Renal cortex interstitium (tissue), 15 donors: ENCODE measurements at places on chromosomes 7 and 10. TPM values are rescaled to one million over a fixed set of nuclear protein-coding genes. Genes with fewer than 3 reads are reported as not detected.

Gene IGFBP1
- polyA plus RNA-seq, result 0.79 TPM

Gene TMEM270
- not detected for polyA plus RNA-seq

Gene UFSP1
- polyA plus RNA-seq, result 3.8 TPM

DNA sequence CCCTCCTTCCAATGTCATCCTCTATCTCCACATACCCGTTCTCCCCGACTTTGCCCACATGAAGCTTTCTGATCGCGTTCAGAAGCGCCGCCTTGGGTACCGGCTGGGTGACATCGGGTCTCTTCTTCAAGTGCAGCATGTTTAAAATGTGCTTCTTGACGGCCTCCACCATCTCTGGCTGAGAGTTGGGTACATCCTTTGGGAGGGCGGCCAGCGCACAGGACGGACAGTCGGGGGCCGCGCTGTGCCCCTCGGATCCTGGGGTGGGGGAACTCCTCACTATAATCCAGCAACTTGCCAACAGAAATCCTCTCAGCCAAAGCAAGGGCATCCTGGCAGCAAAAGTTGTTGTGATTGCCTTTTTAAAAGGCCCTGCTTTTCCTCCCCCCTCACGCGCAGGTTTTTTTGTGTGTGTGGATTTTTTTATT lies 2.8 kb downstream of the INHBA start:
- DNase-seq, result no peak

Gene PARG
- 37.1 TPM for polyA plus RNA-seq

Gene CCM2
- 23.8 TPM for polyA plus RNA-seq

Gene SUGCT
- polyA plus RNA-seq, result 16.3 TPM

Gene OR2A7
- polyA plus RNA-seq, result 11.6 TPM

GRCh38 chr10:95517536-95518454 lies 43.4 kb downstream of the SORBS1 start:
- no peak for DNase-seq

- no peak for DNase-seq
Observed at GRCh38 chr10:87585565-87586514, 73.8 kb upstream of the PAPSS2 start.

DNA sequence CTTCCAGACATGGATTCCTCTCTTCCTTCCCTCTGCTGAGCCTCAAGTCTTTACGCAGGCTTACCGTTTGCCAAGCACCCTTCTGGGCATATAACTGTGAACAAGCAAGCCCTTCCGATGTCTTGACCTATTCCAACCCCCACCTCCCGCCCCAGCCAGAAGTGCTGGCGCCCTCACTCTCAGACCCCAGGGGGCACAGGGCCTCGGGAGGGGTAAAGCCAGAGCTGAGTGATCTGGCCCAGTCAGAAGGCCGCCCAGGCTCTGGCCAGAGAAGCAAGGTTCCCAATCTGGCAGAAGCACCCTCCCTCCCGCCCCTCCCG lies 1.2 kb downstream of the PRRT4 start:
- DNase-seq, result no peak

Gene ALOX5
- 3.0 TPM for polyA plus RNA-seq

DNA sequence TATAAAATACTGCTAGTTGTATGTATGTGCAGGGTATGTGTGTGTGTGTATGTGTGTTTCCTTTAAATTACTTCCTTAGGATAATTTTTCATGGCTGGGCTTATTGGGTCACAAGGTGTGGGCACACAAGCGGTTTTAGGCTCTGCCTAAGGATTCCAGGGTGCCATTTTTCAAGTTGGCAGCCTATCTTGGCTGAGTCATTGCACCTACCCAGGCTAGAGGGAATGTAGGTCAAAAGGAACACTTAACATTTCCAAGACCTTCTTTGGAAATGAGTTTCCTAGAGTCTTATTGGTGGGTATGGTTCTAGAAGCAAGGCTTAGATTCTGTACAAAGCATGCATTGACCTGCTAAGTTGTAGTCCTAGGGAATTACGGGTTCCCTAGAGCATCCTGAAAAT lies 642.1 kb downstream of the LRMDA start:
- DNase-seq, result no peak

GRCh38 chr10:5618042-5618441 lies 48.4 kb downstream of the ASB13 start:
- no peak for DNase-seq

- no peak for DNase-seq
Observed at GRCh38 chr7:130384371-130384801, 4.1 kb downstream of the CPA1 start.

DNA sequence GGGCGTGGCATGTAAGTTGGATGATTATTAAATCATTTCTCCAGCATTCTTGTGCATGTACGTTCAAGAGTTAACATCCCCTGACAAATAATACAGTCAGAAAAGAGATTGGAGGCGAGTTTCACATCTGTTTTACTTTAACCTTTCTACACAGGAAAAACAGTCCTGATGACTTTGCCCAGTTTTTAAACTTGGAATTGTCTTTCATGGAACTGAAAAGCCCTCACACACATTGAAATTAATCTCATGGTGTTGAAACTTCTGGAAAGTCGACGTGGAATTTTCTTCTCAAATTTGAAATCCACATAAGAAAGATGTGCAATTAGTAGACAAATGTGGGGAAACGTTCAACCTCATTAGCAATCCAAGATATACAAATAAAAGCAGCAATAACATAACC lies 31.2 kb upstream of the ZNF438 start:
- DNase-seq, result no peak

Gene GPR26
- 0.01 TPM for polyA plus RNA-seq

Gene CRHR2
- polyA plus RNA-seq, result 0.20 TPM

DNA sequence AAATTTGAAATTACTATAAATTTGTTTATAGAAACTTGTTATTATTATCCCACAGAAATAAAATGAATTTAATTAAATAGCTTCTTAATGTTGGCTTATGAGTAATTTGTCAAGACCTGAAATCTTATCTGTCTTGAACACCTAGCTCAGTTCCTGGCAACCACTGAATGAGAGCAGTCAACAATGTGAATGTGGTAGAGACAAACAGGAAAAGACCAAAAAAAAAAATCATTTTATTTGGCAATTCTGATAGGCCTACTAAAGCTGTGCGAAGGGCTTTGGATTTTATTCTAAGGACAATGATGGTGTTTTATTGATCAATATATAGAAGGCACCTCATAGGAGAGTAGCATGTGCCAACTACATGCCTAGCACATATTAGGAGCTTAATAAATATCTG lies 127.8 kb upstream of the RSU1 start:
- no peak for DNase-seq

GRCh38 chr10:89390476-89391225 lies 1.8 kb upstream of the IFIT1 start:
- DNase-seq, result no peak

GRCh38 chr10:119296703-119297102 lies 89.3 kb downstream of the GRK5 start:
- DNase-seq, result no peak

DNA sequence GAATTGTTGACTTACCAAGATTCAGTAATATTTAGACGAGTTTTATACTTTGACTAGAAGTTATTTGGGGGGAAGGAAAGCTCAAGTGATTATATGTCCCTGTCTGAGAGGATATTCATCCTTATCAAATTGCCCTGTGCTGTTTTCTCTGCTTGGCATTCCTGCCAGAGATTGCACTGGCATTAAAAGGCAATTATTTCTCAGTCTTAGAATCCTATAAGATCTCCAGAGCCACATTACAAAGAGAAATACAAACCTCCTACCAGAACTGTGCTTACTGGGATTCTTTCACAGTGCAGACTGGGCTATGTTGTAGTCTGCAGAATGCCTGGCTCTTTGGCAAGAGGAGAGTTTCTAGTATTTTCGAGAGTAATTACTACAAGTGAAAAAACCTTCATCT lies 342.4 kb downstream of the HGF start:
- DNase-seq, result no peak

- no peak for DNase-seq
Observed at GRCh38 chr10:24207781-24208611, 942 bp upstream of the KIAA1217 start.

GRCh38 chr10:85458324-85458723 lies 908.3 kb downstream of the GRID1 start:
- no peak for DNase-seq

DNA sequence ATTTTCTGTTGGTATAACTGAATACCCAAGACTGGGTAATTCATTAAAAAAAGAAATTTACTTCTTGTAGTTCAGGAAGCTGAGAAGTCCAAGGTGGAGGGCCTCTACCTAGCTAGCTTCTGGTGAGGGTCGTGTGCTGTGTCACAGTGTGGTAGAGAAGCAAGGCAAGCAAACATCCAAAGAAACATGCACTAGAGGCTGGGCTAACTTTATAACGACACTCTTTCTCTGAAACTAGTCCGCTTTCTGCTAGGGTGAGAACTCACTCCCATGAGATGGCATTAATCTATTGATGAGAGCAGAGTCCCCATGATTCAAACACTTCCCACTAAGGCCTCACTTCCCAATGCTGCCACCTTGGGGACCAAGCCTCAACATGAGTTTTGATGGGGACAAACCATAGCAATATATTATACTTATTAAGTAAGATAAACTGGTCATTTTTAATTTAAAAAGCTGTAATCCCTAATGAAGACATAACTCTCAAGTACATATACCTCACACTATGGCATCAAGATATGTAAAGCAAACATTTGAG lies 50.8 kb downstream of the PHYHIPL start:
- no peak for DNase-seq

DNA sequence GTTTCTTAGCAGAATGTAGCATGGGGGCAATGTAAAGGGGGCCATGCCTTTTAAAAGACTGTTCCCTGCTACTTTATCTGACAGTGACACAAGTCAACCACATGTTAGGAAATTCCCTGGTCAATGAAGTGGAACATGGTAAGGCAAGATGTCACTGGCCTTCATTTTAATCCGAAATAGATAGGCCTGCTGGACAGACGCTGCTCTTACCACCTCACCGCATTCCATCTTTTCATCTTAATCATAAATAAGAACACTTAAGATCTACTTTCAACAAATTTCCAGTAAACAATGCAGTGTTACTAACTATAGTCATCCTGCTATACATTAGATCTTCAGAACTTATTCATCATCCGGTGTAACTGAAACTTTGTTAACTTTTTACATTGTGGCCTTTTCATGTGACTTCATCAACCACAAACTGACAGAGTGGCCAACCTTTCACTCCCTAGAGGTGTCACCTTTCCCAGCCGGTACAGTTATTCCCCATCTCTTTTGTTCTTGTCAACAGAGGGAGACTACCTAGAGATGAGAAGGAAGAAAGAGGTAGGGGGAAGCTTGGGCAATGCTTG lies 15.6 kb downstream of the ASB4 start:
- DNase-seq, result peak; percentile 64

DNA sequence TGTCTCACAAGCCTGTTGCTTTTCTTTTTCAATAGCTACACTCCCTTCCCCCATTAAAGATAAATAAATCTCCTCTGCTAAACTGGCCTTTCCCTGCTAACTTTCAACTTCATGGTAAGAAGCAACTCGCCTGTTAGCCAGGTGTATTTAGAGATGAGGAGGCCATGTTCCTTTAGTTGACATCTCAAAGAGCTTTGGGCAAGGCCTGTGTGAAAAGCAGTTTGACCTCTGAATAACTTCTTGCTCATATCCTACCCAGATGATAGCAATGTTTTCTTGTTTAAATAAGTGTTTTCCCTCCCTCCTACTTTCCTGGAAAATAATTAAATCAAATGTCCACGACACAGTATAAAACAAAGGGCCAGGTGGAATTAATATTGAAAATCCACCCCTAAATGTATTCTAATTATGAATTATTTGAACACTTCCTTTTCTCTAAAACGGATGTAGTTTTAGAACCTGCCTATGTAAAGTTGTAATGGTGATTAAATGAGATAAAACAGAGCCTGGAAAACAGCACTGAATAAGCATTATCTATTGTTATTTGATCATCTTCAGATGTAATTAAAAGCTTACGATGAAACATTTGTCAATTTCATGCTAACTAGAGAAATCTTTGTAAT lies 78.5 kb downstream of the HGF start:
- DNase-seq, result no peak

GRCh38 chr7:80089366-80089765 lies 45.3 kb upstream of the GNAI1 start:
- DNase-seq, result no peak

- DNase-seq, result no peak
Observed at GRCh38 chr10:19111501-19112267, 63.1 kb downstream of the MALRD1 start.

Gene SLC39A12
- polyA plus RNA-seq, result not detected

DNA sequence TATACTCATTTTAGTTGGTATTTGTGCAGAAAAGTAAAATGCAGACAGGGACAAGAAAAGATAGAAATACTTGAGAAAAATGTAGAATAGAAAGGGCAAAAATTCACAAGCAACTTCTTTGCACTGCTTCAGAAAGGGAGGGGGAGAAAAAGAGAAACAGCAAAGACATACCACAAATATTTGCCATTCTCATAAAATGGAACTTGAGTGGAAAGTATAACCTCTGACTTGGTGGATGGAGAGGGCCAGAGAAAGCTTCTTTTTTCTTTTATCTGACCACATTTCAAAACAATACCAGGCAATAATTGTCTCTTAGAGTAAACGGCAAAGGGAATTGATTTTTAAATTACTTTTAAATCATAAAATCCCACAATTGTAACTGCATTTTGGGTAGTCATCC lies 35.8 kb upstream of the TRUB1 start:
- no peak for DNase-seq
